ENCODE measurements at places on chromosomes 1 and 21. TPM values are rescaled to one million over a fixed set of nuclear protein-coding genes. Genes with fewer than 3 reads are reported as not detected.

DNA sequence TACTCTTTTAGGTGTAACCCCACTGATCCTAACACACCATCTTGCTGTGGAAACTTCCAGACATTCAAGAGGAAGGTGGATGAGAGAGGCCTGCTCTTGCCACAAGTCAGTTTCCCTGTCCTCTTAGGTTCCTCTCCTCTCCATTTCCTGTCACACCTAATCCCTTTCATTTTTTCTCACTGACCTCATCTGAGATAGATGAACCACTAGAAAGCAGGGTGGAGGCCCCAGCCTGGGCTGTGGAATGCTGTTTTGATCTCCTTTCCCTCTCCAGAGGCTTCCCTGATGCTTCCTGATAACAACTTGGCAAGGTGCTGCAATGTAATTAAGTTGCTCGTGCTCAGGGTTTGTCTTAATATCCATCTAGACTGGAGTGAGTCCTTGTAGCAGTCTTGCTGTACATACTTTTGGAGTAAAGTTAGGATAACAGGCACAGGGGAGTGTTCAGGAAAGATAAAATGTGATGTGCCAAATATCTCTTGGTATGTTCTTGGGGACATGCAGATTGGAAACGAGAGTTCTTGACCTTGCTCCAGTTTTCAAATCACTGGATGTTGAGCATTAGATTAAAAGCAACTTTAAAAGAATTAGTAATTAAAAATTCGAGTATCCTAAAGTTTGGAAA, 11.2 kb downstream of the LRRC42 start:
- peaks cover 16% of the 10 kb centered on the region for H3K4me1 ChIP-seq
- DNase-seq = no peak
- no peak overlapping the region for H3K4me3 ChIP-seq
- peaks cover 48% of the 10 kb centered on the region for H3K36me3 ChIP-seq
- H3K27ac ChIP-seq = no peak overlapping the region
- H3K27me3 ChIP-seq = no peaks in the 10 kb centered on the region

DNA sequence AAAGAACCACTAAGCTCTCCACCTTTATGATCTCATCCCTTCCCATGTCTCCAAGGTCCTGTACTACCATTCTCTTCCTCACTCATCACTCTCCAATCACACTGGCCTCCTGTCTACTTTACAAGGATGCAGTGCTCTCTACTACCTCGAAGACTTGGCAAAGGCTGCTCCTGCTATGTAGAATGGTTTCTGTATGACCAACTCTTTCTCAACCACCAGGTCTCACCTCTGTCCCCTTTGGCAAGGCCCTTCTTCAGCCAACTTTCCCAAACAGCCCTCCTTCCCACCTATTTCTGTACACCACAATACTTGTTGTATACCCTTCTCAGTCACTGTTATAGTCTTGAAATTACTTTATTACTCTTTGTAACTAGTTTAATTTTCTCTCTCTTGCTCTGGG, 41.2 kb downstream of the FYB2 start:
- H3K36me3 ChIP-seq = no peaks in the 10 kb centered on the region
- no peak overlapping the region for H3K27ac ChIP-seq
- DNase-seq = no peak
- no peak overlapping the region for H3K4me3 ChIP-seq

- no peak overlapping the region for H3K4me3 ChIP-seq
- no peak overlapping the region for H3K27ac ChIP-seq
- no peak for DNase-seq
- H3K27me3 ChIP-seq = no peaks in the 10 kb centered on the region
These were observed 73.1 kb downstream of the HMCN1 start for GRCh38 chr1:185807275-185807674.

GRCh38 chr1:16138772-16139221, 17.1 kb downstream of the EPHA2 start:
- no peak overlapping the region for H3K4me3 ChIP-seq
- H3K36me3 ChIP-seq = no peaks in the 10 kb centered on the region
- peak overlapping the region; percentile 63 for H3K27ac ChIP-seq

DNA sequence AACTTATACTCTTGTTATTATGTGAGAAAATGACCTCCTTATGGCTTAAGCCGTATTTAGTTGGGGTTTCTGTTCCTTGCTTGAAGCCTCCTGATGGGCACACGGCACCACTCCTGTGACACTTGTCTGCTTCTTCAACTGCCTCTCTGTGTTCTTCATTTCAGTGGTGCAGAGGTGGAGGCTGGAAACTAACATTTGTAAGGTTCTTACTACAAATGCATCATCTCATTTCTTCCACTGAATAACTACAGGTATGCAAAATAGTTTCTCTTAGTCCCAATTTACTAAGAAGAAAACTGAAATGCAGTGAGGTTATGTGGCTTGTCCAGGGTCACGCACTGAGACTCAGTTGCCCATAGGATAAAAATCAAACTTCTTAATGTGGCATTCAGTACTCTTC, 23.6 kb upstream of the ZNF362 start:
- H3K36me3 ChIP-seq = no peaks in the 10 kb centered on the region
- H3K27ac ChIP-seq = no peak overlapping the region
- H3K4me3 ChIP-seq = no peak overlapping the region
- peaks cover 13% of the 10 kb centered on the region for H3K4me1 ChIP-seq
- DNase-seq = no peak

GRCh38 chr1:7076572-7076971, 291.3 kb downstream of the CAMTA1 start:
- H3K4me3 ChIP-seq = no peak overlapping the region
- H3K4me1 ChIP-seq = no peaks in the 10 kb centered on the region
- DNase-seq = no peak
- H3K27ac ChIP-seq = no peak overlapping the region
- H3K36me3 ChIP-seq = no peaks in the 10 kb centered on the region

DNA sequence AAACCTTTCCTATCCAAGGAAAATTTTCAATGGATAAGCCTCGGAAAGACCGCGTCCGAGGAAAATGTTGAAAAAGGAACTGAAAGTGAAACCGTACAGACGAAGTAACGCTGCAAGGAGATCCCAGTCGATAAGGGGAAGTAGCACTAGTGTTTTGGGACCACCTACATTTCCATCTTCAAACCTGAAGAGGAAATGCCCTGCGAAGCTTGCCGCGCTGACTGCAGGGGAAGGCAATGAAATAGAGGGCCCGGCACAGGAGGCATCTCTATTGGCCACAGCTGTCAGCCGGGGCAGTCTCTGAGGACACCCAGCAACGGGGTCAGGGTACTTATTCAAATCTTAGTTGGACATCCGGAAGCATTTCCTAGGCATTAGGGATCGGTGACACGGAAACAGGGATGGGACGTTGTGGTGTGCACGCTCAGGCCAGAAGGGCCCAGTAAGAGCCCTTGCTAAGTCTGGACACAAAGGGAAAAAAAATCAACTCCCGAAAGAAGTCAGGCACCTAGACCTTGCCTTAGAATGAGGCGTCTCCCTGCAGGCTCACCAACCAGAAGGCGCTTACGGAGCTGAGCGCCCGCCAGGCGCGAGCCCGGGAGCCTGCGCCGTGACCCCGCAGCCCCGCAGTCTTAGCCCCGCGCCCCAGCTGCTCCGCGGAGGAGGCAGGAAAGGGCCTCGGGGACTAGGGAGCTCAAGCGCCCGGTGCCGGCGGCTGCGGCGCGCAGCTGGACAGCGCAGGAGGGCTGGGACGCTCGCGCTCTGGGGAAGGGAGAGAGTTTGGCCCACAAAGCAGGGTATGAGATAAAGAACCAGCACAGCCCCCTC, 655 bp downstream of the USF1 start:
- peak overlapping the region; percentile 95 for H3K27ac ChIP-seq
- peaks cover 23% of the 10 kb centered on the region for H3K4me1 ChIP-seq
- H3K4me3 ChIP-seq = peak overlapping the region; percentile 66
- no peaks in the 10 kb centered on the region for H3K27me3 ChIP-seq
- no peak for DNase-seq
- peaks cover 31% of the 10 kb centered on the region for H3K36me3 ChIP-seq

GRCh38 chr1:34779005-34779404, 2.0 kb upstream of the GJB3 start:
- no peak overlapping the region for H3K27ac ChIP-seq
- H3K4me1 ChIP-seq = peaks cover 20% of the 10 kb centered on the region
- no peaks in the 10 kb centered on the region for H3K27me3 ChIP-seq

DNA sequence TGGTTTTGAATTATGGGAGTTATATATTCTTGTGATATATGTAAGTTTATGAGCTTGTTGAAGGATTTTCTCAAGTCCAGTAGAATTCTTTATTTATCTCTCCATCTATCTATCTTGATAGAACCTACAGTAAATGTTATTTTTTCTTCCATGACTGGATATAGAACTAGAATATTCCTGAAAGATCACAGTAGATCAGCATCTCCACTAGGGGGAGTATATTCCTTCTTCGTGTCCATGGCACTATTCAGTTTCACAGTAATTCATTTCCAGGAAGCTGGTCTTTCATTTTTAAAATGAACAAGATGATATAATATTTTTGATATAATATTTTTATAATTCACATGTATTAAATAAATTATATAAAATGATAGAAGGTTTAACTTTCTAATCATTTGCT, 18.8 kb downstream of the TMPRSS15 start:
- no peak overlapping the region for H3K4me3 ChIP-seq
- no peak for DNase-seq
- H3K27ac ChIP-seq = no peak overlapping the region
- no peaks in the 10 kb centered on the region for H3K36me3 ChIP-seq
- no peaks in the 10 kb centered on the region for H3K27me3 ChIP-seq

DNA sequence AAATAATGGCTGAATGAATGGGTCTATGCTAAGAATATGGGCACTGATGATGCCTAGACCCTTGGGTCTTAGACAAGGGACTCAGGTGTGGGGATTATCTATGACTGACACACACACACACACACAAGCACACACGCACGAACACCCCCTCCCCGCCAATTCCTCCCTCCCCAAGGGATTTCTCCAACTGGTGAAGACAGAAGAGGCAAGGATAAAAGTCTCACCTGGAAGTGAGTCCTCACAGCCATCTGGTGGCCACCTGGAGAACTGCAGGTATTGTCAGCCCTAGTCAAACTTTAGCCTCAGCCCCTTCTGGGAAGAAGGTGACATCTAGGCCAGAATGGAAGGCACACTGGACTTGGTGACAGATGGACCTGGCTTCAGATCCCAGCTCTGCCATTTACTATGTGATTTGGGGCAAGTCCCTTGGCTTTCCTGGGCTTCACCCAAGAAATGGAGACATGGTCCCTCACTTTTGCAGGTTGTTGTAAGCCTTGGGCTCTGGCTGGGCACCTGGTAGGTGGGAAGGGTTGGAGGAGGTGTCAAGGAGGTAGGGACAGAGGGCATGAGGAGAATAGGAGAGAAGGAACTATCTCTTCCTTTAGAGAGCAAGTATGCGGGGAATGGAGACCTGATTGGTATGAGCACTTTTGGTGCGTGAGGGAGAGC, 4.0 kb upstream of the GPR3 start:
- no peaks in the 10 kb centered on the region for H3K36me3 ChIP-seq
- H3K4me3 ChIP-seq = no peak overlapping the region

- no peak overlapping the region for H3K4me3 ChIP-seq
- no peaks in the 10 kb centered on the region for H3K27me3 ChIP-seq
- DNase-seq = no peak
- no peaks in the 10 kb centered on the region for H3K36me3 ChIP-seq
- no peak overlapping the region for H3K27ac ChIP-seq
- no peaks in the 10 kb centered on the region for H3K4me1 ChIP-seq
These were observed 440.5 kb downstream of the GPATCH2 start for GRCh38 chr1:217190359-217190758.

DNA sequence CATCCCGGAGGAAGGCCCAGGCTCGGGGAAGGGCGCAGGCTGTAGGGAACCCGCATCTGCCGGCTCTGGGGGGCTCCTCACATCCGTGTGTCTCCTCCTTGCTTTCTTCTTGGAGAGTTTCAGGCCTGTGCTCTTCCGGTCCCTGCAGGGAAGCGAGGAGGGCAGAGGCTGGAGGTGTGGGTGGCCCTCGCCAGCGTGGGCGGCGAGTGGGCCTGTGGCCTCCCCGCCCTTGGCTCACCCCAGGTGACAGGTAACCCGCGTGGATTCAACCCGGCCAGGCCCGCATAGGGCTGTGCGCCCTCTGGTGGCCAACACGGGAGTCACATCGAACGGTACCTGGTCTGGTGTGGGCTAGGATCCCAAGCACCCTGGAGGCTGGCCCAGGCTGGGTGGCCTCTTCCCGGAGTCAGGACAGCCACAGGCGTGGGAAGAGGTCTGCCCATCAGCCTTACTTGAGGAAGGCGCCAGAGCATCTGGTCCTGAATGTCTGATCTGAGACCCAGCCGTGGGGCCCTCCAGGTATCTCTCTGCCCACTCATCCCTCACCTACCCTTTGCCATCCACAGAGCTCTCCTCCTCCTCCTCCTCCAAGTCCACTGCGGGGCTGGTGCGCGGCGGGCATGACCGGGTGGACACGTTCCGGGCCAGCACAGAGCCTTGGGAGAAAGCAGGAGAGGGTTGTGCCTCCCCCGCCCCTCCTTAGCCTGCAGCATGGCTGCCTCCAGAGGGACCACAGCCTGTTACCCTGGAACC, 9.6 kb upstream of the TNFRSF25 start:
- no peaks in the 10 kb centered on the region for H3K36me3 ChIP-seq
- no peaks in the 10 kb centered on the region for H3K4me1 ChIP-seq
- no peaks in the 10 kb centered on the region for H3K27me3 ChIP-seq
- no peak for DNase-seq

DNA sequence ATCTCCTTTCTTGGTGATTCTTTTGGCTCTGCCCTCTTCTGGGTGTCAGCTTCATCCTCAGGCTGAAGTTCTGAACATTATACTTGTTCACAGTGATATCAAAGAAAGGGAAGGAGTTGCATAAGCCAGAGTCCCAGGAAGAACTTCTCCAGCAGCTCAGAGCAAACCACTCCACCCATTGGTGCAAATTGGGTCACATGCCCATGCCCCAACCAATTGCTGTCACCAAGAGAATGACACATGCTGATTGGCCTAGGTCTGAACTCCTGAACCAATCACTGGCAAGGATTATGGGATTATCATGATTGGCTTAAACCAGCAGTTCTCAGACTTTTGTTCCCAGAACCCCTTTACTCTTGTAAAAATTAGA, 256.5 kb upstream of the TMEM51 start:
- H3K27ac ChIP-seq = no peak overlapping the region
- DNase-seq = no peak

GRCh38 chr1:167121375-167122120, 27.7 kb downstream of the STYXL2 start:
- H3K27ac ChIP-seq = no peak overlapping the region
- peak overlapping the region; percentile 32 for H3K4me3 ChIP-seq
- H3K4me1 ChIP-seq = peaks cover 10% of the 10 kb centered on the region
- no peak for DNase-seq
- no peaks in the 10 kb centered on the region for H3K36me3 ChIP-seq

- no peaks in the 10 kb centered on the region for H3K36me3 ChIP-seq
- H3K27ac ChIP-seq = no peak overlapping the region
- H3K27me3 ChIP-seq = no peaks in the 10 kb centered on the region
- H3K4me3 ChIP-seq = no peak overlapping the region
- no peak for DNase-seq
These were observed 55.3 kb upstream of the NBPF3 start for GRCh38 chr1:21384620-21385019.

- no peaks in the 10 kb centered on the region for H3K27me3 ChIP-seq
- no peak overlapping the region for H3K4me3 ChIP-seq
- peaks cover 6% of the 10 kb centered on the region for H3K36me3 ChIP-seq
These were observed 37.9 kb downstream of the ETNK2 start for GRCh38 chr1:204113896-204114295.

ZNF644 gene
- total RNA-seq = 57.9 TPM

TAF12 gene
- 14.2 TPM for total RNA-seq

CDA gene
- total RNA-seq = 16.0 TPM

OR6K3 gene
- total RNA-seq = not detected
